ENCODE measurements at places on chromosomes 7 and 10. TPM values are rescaled to one million over a fixed set of nuclear protein-coding genes. Genes with fewer than 3 reads are reported as not detected.

CALCR gene
- not detected for total RNA-seq

SEMA3E gene
- 22.9 TPM for total RNA-seq

TMEM243 gene
- 7.3 TPM for total RNA-seq

TMEM229A gene
- 1.7 TPM for total RNA-seq

CXCL12 gene
- 19.0 TPM for total RNA-seq

SAP25 gene
- total RNA-seq: not detected

CH25H gene
- total RNA-seq: 0.78 TPM

CTBP2 gene
- 52.9 TPM for total RNA-seq

SPACDR gene
- not detected for total RNA-seq

OPN4 gene
- total RNA-seq: not detected

CALHM3 gene
- total RNA-seq: not detected

MYH16 gene
- total RNA-seq: not detected

RASA4B gene
- total RNA-seq: 12.8 TPM

COL13A1 gene
- total RNA-seq: 1.7 TPM

PIK3AP1 gene
- 5.6 TPM for total RNA-seq

EGFR gene
- 9.4 TPM for total RNA-seq

INSYN2A gene
- 7.8 TPM for total RNA-seq

ASZ1 gene
- total RNA-seq: not detected

UPK3BL1 gene
- total RNA-seq: 45.4 TPM

ELFN1 gene
- total RNA-seq: 9.5 TPM

PRLHR gene
- total RNA-seq: 4.1 TPM

HTRA1 gene
- 58.5 TPM for total RNA-seq

VAX1 gene
- total RNA-seq: 1.2 TPM

CHAT gene
- total RNA-seq: 0.62 TPM

SYT15B gene
- not detected for total RNA-seq

ASIC3 gene
- total RNA-seq: 0.62 TPM

KCNMA1 gene
- total RNA-seq: 43.0 TPM

SRRM3 gene
- total RNA-seq: 6.7 TPM

Measured in occipital lobe (tissue), 3 donors.